B cell (primary cell): ENCODE measurements at places on chromosomes 1 and 21. TPM values are rescaled to one million over a fixed set of nuclear protein-coding genes. Genes with fewer than 3 reads are reported as not detected.

The KIF17 gene
- total RNA-seq = not detected in 2 replicates

The CLIC4 gene
- 123 and 127 TPM in 2 replicates for total RNA-seq

The CDCA8 gene
- total RNA-seq = 1.3 and 1.5 TPM in 2 replicates

The PRDM15 gene
- total RNA-seq = 20.7 and 21.3 TPM in 2 replicates

The WDR64 gene
- total RNA-seq = not detected in 2 replicates

The GJA9 gene
- total RNA-seq = not detected in 2 replicates

The CELA2A gene
- not detected in 2 replicates for total RNA-seq

The LCE3D gene
- not detected in 2 replicates for total RNA-seq

The TGFB2 gene
- 0.32 and 0.76 TPM in 2 replicates for total RNA-seq

The FCAMR gene
- total RNA-seq = not detected in 2 replicates

DNA sequence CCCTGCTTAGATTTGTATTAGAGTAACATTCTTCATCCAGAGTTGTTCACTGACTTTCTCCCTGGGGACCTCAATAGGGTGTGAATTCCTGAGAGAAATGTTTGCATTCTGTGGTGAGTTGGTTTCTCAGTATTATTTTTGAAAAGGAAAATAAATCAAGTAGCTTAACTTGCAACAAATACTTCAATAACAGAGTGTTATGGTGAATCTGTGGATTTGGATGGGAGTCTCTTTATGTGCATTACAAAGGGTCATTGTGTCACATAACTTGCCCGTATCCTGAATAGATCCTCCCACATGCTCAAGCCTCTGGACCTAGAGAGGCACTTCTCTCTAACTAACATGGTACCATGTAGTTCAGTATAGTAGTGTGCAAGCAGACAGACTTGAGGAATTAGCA, 68.4 kb upstream of the IPO9 start:
- no peak for DNase-seq

GRCh38 chr1:221002601-221003000, 123.4 kb downstream of the HLX start:
- no peak for DNase-seq

- no peak for DNase-seq
Measured at GRCh38 chr1:79646880-79647279, 640.4 kb upstream of the ADGRL4 start.

GRCh38 chr1:147640553-147641165, 29.7 kb downstream of the ACP6 start:
- peak; percentile 80 for DNase-seq

- DNase-seq = no peak
Measured at GRCh38 chr1:77387553-77387952, 105.7 kb downstream of the AK5 start.

DNA sequence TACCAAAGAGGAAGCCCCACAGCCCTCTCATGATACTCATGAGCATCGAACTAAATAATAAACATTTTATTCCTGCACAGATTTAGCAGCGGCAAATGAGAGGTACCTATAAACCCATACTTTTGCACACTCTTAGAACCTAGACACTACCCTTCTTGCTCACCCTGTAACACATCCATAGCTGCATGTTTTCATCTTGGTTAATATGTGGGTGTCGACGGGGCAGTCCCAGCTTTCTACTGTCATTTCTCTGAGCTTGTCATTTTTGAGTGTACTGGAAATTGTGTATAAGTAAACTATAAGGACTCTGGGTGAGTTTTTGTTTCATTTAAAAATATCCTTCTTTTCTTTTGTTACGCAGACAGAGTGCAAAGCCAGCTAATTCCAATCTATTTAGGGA, 25.5 kb downstream of the OVGP1 start:
- DNase-seq = no peak

- no peak for DNase-seq
Measured at GRCh38 chr1:21198929-21199328, 22.2 kb upstream of the EIF4G3 start.

DNA sequence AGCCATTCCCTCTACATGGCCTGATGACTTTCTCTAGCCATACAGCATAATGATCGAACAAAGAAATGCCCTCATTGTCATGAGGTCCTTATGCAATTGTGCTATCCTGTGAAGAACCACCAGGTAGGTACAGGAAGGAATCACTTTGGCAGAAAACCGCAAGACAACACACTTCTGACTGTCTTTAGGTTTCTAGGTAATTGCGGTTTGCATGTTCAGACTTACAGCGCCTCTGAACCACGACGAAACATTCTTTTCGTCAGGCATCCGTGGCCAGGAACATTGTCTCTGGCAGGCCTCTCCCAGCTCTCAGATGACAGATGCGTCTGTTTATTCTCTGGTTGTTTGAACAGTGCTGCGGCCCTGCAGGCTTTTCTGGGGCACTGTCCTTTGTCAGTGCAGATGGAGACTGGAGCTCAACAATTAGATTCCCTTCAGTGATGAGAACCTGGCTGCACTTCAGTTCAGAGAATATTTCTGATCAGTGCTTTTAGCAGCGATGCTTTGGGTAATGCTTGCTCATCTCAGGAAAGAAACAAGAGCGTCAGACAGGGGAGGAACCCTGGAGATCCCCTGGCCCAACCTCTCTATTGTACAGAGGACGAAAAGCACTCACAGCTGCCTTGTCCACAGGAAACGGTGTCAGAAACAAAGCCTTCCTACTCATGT, 63.4 kb downstream of the B3GALT5 start:
- DNase-seq = no peak

- no peak for DNase-seq
Measured at GRCh38 chr1:47785118-47785517, 212.1 kb downstream of the TRABD2B start.

DNA sequence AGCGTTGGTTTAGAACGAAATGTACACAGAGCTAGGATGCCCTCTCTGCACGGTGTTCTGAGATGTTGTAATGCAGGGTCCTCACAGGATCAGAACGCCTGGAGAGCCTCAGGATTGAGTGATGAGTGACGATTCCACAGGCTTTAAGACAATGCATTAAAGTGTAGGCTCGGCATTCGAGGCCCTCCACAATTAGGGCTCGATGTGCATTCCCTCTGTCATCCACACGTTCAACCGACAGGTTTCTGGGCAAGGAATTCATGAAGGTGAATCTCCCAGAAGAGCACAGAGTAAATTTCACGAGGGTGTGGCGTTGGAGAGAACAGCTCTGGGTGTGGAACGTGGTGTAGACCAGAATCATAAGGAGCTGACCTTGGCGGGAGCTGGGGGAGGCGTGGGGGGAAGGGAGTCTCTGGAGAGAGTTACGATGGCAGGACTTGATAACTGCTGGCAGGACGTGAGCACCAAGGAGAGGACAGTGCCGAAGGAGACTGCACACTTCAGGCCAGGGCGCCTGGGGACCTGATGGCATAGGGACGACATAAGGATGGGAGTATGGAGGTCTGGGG, 51.0 kb upstream of the EFHD2 start:
- DNase-seq = no peak

DNA sequence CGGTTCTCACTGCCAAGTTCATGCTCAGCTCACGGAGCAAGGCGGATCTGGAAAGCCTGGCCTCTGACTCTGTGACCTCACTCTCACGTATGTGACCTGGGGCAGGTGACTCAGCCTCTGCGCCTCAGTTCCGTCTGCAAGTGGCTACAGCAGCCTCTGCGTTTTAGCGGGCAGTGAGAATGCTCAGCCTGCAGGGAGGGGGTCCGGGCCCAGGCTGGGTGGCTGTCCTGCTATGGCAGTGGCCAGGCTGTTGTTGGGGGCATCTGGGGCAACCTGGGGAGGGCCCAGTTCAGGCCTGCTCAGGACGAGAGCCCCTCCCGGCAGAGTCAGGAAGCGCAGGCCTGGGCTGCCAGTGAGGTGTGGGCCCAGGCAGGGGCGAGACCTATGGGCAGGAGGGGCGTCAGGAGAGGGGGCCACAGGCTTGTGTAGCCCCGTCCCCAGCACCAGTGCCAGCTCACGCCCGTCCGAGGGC, 27.9 kb downstream of the ARHGEF16 start:
- no peak for DNase-seq

DNA sequence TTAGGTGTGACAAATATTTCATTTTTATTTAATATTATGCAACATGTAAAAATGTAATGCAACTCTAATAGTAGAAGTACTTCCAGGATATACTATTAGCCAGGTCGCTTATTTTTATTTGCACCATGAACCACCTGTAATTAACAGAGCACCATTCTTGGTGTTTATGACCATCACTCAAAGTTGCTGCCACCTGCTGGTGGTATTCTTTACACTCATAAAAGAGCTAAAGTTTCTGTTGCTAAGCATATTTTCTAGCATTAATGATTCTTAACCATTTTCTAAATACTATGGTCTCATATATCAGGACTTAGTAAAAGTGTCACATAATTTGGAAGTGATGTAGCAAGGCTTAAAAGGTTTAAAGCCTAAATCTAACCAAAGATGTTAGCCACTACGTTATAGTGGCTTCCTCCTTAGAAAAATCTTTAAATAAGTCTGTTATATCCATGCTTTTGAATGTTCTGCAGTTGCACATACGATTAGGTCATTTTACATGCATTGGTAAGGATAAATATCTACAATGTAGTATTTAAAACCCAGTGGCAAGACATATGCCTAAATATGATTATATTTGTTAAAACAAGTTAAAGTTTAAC, 244.5 kb downstream of the NEGR1 start:
- DNase-seq = peak; percentile 6

DNA sequence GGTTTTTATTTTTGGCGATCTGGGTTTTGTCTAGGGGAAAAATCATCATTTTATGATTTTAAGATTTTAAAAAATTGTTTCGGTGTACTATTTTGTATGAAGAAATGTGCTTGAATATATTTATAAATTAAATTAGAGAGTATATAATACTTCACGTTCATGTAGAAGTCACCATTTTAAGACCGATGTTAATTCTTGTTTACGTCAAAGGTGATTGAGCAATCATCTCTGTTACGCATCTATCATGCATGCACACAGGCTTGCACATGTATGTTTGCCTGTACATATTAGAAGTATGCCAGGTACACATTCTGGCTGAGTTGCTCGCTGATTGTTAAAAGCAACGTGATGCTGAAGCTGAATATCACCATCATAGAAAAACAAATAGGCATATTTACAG, 54.7 kb downstream of the DYRK1A start:
- DNase-seq = no peak

DNA sequence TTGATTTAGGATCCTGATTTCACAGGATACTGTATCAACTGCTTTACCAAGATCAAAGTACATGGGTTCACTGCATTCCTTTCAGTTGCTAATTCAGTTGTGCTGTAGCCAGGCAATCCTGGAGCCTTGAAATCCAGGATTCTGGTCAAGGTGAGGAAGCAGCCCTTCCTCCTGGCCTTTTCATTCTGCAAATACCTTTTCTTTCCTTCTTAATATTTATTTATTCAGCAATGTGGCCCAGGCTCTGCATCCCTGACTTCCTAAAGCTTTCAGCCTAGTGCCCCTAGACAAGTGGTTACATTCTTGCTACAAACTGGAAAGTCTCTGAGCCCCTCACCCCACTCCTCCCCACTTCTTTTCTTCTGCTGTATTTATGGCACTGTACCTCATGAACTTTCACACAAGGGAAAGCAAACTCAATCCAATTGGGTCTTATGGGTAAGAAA, 16.2 kb downstream of the LRRC8D start:
- no peak for DNase-seq

DNA sequence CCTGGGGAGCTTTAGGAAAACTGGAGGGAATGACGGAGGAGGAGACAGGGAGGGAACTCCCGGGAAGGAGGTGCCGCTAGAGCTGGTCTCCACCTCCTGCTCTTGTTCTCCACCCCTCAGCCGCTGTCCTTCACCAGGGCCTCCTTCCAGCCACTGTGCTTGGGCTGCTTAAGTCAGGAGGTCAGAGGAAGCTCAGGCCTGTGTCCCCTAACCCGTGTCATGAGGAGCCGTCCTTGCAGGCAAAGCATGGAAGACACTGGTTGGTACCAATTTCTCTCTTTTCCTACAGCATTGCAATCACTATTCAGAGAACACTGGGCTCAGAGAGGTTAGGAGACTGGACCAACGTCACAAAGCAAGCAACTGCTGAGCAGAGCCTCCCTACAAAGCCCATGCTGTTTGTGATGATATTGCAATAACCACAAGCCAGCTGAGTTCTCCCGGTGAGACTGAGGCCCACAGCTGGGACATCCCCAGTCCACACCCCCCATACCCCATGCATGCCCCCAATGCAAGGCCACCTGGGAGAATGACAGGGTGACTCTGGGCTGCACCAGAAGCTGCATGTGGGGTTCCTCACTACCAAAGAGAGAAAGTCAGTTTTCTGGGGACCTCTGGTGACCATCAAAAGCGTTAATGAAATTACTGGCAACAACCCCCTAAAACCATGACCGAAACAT, 427.5 kb downstream of the NPHP4 start:
- DNase-seq = no peak

DNA sequence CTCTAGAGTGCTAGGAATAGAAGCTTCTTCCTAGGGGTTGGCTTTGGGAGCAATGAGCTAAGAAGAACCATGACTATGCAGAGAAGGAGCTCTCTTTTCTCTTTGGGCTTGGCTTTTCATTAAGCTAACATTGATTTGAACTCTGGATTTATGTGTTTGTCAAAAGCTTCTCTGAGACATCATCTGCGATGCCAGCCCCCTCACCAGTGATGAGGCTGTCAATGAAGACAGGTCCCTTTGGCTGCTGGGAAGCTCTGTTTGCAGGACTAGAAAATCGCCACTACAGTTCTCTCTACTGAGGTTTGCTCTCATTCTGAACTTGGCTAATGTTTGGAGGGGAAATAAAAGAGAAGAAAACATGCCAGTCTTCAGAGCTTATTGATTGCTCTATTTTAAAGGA, 185.0 kb downstream of the PCP4 start:
- no peak for DNase-seq

DNA sequence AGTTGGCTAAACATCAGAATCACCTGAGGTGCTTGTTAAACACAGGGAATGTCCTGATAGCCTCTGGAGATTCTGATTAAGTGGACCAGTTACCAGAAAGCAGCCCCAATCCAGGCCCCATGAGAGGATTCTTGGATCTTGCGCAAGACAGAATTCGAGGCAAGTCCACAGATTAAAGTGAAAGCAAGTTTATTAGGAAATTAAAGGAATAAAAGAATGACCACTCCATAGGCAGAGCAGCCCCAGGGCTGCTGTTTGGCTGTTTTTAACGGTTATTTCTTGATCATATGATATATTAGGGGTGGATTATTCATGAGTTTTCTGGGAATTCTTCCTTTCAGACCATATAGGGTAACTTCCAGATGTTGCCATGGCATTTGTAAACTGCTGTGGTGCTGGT, 176.2 kb downstream of the ROR1 start:
- DNase-seq = no peak

- DNase-seq = no peak
Measured at GRCh38 chr1:245984390-245985155, 522.5 kb downstream of the SMYD3 start.

GRCh38 chr1:186783193-186783592, 45.6 kb upstream of the PLA2G4A start:
- DNase-seq = no peak

DNA sequence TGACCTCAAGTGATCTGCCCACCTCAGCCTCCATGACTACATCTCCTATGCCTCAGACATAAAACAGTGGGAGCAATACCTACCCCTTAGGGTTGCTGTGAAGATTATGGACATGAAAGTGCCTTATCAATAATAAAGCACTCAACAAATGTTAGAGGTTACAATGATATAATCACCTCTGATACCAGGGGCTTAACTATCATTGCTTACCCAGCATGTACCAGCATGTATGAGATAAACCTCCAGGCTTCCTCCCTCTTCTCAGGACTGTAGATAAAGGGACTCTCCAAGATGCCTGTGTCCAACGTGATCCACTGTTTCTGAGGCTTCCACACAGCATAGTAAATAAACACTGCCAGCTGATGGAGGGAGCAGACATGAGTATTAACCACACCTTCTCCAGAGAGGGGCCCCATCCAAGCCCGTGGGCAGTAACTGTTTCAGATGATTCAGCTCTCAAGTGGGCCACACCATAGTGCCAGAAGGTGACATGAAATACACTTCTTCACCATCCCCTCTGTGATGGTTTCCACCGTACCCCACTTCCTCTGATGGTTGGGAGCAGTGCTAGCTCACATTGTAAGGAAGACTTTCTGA, 26.2 kb downstream of the RHBDL2 start:
- DNase-seq = no peak
